CD4-positive, alpha-beta T cell treated with Interleukin-1 beta for 1 hour (primary cell): ENCODE measurements at places on chromosomes 2 and 18.

DNA sequence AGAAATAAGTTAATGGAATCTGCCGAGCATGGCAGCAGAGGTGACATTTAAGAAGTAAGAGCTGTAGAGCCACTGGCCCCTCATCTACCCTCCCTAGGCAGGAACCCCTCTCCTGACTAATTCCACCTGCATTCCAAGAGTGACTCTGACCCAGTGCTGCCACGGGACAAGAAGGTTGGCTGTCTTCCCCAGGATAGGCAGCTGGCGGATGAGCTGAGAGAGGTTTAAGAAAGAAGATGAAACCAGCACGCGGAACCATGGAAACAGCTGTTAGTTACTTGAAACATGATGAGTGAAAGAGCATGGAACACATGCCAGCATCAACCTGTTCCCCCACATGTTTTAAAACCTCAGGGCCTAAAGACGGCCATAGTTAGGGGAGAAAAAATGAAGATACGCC, 74.1 kb downstream of the RND3 start:
- no peak for DNase-seq

- no peak for DNase-seq
Measured at GRCh38 chr2:23323917-23324680, 60.9 kb upstream of the KLHL29 start.

GRCh38 chr2:8685697-8686358, 4.0 kb downstream of the ID2 start:
- DNase-seq = peak; percentile 83

DNA sequence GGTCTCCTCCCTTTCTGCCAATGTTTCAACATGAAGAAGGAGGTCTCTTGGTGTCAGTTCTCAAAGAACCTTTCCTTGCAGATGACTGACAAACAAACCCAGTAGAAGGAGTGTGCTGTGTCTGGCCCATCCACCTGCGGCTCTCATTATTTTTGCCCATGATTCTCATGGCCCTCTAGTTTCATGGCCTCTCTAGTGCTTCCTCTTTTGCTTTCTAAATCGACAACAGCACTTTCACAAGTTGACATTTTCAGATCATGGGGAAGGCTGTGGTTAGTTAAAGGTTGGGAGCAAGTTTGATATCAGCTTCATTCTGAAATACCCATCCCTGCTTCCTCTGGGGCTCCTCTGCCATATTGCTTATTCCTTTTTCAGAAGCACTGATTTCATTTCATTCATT, 805.2 kb downstream of the SLC4A3 start:
- no peak for DNase-seq

- peak; percentile 40 for DNase-seq
Measured at GRCh38 chr2:175036582-175037018, 31.4 kb upstream of the CHN1 start.

- DNase-seq = no peak
Measured at GRCh38 chr2:218221000-218221399, 4.0 kb downstream of the ARPC2 start.

GRCh38 chr18:62365420-62365819, 40.3 kb downstream of the TNFRSF11A start:
- no peak for DNase-seq

- DNase-seq = no peak
Measured at GRCh38 chr18:12637901-12638643, 19.8 kb downstream of the SPIRE1 start.

DNA sequence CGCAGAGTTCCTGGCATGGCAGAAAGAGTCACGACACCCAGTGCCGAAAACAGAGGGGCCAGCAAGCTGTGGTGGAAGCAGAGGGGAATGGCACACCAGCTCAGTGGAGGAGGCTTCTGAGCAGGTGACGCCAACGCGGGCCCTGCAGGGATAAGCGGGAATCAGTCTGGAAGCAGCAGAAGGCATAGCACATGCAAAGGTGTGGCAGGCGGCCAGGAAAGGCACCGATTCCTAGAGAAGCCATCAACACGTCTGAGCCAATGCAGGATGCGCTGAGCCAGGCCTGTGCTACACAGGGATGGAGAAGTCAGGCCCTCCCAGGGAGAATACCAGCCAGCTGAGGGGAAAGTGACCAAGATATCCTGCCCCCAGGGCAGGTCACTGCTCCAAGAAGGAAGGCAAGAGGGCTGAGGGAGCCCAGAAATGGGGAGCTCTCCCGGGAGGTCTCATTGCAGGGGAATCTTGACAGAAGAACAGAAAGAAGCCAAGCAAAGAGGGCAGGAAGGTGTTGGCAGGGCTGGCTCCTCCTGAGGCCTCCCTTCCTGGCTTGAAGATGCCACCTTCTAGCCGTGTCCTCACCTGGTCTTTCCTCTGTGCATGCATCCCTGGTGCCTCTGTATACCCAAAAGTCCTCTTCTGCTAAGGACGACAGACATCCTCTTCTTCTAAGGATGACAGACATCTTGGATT, 16.3 kb downstream of the TEX51 start:
- DNase-seq = no peak

GRCh38 chr2:59630789-59631188, 922.7 kb downstream of the BCL11A start:
- no peak for DNase-seq

GRCh38 chr18:64474773-64475172, 325.9 kb upstream of the LINC00305 start:
- DNase-seq = no peak

DNA sequence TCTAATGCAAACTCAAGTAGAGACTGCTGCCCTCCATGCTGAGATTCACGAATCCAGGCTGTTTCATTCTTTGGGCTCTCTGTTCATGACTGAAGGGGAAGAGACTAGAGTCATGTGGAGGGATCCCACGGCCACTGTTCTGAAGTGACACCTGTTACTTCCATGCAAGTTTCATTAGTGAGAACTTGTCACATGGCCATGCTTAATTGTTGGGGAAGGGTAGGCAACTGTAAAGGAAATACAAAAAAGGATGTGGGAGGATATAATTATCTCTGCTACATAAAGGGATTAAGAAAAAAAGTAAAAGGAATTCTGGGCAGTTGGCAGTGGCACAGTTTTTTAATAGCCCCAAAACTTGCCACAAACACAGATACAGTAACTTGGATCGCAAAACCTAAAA, 28.0 kb upstream of the PSME4 start:
- no peak for DNase-seq

GRCh38 chr2:106827158-106827557, 58.8 kb downstream of the ST6GAL2 start:
- no peak for DNase-seq

DNA sequence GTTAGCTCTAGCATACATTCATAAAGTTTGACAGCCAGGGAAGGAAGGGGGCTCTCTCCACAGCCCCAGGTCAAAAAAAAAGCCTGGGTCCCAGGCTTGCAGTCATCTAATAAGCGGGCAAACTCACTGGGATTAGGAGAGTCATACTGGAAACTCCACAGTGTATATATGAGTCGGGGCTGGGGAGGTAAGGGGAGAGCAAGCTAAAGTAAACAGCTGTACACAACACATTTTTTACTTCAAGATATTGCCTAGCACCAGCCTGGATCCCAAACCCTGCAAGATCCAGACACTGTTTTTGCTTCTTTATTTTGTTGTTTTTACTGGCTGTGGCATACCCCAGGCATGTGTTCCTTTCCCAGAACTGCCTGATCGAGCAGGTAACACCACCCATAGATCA, 291.3 kb upstream of the TANK start:
- no peak for DNase-seq

GRCh38 chr18:55206927-55207326, 247.7 kb upstream of the CCDC68 start:
- no peak for DNase-seq

GRCh38 chr2:173414823-173415322, 60.2 kb downstream of the CDCA7 start:
- no peak for DNase-seq

- peak; percentile 38 for DNase-seq
Measured at GRCh38 chr18:31741097-31741735, 19.5 kb downstream of the SLC25A52 start.

DNA sequence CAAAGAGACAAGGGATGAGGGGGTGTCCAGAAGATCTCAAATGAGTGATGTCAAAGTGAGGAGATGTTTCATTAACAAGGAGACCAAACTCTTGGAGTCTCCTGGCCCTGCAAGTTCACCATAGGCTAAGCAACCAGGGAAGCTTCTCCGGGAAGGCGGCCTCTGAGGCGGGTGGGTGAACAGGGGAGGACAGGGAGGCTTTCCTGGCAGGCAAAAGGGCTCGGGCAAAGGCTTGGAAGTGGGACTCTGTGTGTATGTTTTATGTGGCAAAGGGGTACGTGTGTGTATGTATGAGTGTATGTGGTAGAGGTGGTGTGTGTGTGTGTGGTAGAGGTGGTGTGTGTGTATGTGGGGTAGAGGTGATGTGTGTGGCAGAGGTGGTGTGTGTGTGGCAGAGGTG, 163.9 kb downstream of the DYSF start:
- no peak for DNase-seq

GRCh38 chr2:53473236-53473635, 294.4 kb upstream of the CHAC2 start:
- DNase-seq = no peak

DNA sequence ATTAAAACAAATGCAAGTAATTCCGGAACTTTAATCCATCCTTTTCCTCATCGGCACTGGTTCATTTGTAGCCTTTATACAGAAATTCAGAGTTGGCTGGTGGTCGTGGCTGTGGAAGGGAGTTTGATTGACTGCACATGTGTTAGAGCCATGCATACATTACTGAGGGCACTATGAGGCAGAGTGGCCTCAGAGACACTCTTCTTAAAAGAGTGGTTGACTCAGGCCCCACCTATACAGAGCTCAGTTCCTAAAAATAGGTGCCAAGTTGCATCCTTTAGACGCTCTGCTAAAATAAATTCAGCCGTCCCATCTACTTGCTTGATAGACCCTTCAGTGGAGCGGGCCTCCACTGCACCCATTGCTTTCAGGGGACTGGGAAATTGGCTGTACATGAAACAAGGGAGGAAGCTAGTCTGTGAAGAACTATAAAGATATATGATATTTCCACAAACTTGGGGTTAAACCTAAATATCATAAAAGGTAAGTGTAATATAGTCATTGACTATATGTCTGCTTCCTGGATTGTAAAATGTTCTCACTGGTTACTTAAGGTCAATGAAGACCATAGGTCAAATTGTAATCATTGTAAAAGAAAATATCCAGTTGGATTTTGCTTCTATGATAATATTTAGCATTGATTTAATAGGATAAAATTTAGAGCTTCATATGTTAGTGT, 298.9 kb downstream of the XIRP2 start:
- no peak for DNase-seq

- no peak for DNase-seq
Measured at GRCh38 chr2:196337208-196337953, 166.0 kb upstream of the STK17B start.
